ENCODE measurements at places on chromosomes 13 and 19. TPM values are rescaled to one million over a fixed set of nuclear protein-coding genes. Genes with fewer than 3 reads are reported as not detected.

Gene KLK3
- not detected for total RNA-seq

Gene RPL21
- 1,233 TPM for total RNA-seq

Gene NLRP9
- total RNA-seq = not detected

Gene LHB
- not detected for total RNA-seq

Gene F2RL3
- not detected for total RNA-seq

Gene NFIC
- 44.3 TPM for total RNA-seq

Gene CABP5
- total RNA-seq = not detected

Gene LRRC25
- not detected for total RNA-seq

Gene SMIM44
- total RNA-seq = not detected

Gene LILRB3
- total RNA-seq = 0.09 TPM

Gene CEP89
- 39.9 TPM for total RNA-seq

Gene RNF113B
- not detected for total RNA-seq

Gene ZNF101
- 4.2 TPM for total RNA-seq

Gene GJB6
- total RNA-seq = 0.06 TPM

Gene ZNF324
- total RNA-seq = 9.2 TPM

Gene RNASEH2B
- total RNA-seq = 27.5 TPM

Gene MAP4K1
- 0.92 TPM for total RNA-seq

Gene TNFSF9
- total RNA-seq = 6.3 TPM

Gene IGFL3
- 0.21 TPM for total RNA-seq

Gene SLC8A2
- 0.32 TPM for total RNA-seq

Gene SPC24
- 15.4 TPM for total RNA-seq

Gene KIR3DL2
- total RNA-seq = not detected

Gene EDNRB
- not detected for total RNA-seq

Gene DYRK1B
- 19.2 TPM for total RNA-seq

Gene METTL21C
- total RNA-seq = not detected

Gene THSD8
- 6.2 TPM for total RNA-seq

Gene NKG7
- total RNA-seq = not detected

Gene LILRB4
- not detected for total RNA-seq

Gene CCNA1
- 0.51 TPM for total RNA-seq

Gene RGS9BP
- total RNA-seq = 0.35 TPM

Gene PRR36
- total RNA-seq = 0.48 TPM

Gene S1PR5
- total RNA-seq = 1.7 TPM

Gene PLPPR3
- 4.9 TPM for total RNA-seq

Gene SBK2
- 2.3 TPM for total RNA-seq
